Astrocyte (in vitro differentiated cells and primary cell): ENCODE measurements at places on chromosomes 3 and 15.

- DNase-seq, result no peak
Measured at GRCh38 chr3:113103588-113103987, 107.8 kb upstream of the BOC start.

GRCh38 chr15:100340721-100341238 is 995 bp downstream of the ADAMTS17 start:
- DNase-seq, result no peak

GRCh38 chr15:84982301-84982920 is 755 bp downstream of the PDE8A start:
- DNase-seq, result no peak

DNA sequence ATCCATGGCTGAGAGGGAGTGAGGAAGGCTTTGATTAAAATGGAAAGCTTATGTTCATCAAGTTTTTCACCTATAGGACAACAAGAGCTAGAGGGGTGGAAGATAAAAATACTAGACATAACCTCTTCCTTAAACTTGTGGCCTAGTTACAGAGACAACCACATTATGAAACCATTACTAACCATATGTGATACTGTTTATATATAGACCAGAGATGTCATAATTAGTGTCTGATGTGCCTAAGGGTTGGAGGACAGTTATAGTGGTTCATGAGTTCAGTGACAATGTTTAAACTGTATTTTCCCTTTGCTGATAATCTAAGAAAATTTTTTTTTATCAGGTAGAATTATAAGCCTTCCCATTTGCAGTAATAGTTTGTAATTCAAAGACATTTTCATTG is 23.7 kb downstream of the PHLDB2 start:
- no peak for DNase-seq

GRCh38 chr3:149850787-149851584 is 38.0 kb downstream of the RNF13 start:
- no peak for DNase-seq

DNA sequence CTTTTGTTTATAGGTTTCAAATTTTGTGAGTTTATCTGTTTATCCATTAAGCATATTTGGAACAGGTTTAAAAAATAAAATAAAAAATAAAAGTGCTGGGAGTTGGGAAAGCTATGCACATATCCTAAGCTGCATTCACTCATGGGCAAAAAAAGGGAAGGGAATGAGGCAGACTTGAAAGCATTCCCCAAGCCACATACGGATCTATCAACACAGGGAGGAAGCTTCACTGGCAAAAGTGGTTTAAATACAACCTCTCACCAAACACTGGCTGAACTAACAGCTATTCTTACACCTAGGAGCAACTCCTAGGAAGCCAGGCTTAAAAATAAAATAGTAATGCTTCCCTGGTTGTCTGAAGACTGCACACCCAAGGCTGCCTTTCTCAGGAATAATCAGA is 101.2 kb downstream of the PCCB start:
- peak; percentile 35 for DNase-seq

DNA sequence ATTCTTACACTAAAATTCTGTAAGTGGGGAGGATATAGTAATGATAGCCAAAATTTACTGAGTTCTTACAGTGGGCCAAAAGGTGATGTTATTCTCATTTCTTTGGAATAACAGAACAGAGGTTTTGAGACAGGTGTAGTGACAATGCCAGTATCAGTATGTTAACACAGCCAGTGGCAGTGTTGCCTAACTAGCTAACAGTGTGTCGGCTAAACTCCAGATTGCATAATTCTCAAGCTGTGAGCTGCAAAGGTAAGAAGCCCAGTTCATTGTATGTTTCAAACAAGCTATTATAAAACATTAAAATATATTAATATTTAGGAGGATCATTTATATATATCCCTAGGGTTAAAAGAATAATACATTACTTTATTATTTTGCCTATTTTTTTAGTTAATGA is 920 bp downstream of the SLC15A2 start:
- no peak for DNase-seq

DNA sequence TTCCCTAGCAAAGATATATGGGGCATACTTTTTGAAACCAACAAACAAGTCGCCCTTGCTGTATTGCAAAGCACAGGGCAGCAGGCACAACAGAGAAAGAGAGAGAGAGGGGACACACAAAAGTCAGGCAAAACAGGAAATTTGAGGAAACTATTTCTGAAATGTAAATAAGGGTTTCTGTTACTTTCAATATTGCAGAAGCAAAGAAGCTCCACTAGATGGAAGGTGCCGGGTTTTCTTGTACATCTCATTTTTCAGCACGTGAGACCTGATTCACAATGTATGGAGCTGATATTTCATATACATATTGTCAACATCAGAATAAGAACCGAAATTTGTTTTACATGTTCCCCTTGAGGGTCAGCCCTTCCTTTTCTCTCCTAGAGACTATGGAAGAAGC is 127.4 kb downstream of the FOXP1 start:
- DNase-seq, result no peak
